Adrenal gland (tissue), 19 donors: ENCODE measurements at places on chromosomes 16 and 17.
A peak's percentile ranks its signal among the peaks of the same experiment; 100 is the strongest.

DNA sequence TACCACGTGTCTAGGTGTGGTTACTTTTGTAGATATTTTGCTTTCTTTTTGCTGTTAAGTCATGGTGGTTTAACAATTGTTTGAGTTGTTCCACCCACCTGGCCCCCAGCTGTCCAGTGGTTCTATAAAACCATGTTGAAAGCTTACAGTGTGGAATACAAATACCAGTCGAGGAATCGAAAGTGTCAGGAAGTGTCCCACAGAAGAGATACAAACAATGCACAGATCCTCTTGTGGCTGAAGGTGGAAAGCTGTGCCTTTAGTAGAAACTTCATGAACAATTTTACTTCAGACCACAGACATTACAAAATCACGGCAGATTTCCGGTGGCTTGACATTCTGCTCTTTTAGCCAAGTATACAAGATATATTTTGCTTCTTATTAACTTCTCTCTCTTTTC lies 782.4 kb upstream of the SOX9 start:
- no peak for DNase-seq

DNA sequence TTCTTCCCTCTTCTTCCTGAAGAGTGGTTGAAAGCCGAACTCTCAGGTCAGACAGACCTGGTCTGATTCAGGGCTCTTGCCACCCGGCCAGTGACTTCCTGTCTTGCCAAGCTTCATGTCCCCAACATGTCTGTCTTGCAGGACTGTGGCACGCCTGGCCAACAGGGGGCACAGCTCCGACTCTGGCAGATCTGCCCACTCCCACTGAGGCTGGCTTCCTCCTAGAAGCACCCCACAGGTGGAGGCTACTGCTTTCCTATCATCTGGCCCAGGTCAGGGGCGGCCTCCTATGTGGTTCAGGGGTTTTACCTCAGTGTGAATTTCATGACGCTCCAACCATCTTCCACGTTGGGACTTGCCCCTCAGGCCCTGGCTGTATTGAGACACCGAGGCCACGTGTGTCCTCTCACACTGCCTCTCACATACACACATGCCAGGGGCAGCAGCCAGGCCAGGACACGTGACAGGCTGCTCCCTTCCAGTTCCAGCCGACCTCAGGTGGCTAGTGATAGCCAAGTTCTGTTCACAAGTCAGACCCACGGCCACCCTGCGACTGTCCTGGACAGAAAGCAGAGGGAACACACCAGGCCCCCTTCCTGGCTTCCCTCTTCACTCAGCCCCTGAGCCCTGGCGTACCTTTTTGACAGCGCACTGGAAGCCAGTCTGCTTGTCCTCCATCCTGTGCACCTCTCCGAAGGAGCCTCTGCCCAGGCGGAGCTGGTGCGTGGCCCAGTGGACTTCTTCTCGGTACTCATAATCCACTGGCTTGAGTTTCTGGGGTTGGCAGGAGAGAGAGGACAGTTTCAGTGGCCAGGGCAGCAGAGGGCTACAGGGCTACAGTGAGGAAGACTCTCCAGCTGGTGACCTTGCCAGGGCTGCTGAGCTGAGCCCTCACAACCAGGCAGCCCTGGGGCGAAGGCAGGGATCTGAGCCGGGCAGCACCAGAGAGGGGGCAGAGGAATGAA lies 22.6 kb upstream of the SPATA32 start:
- no peak for DNase-seq

GRCh38 chr17:43868226-43868994 lies 21.4 kb downstream of the CD300LG start:
- no peak for DNase-seq

- DNase-seq, result no peak
Measured at GRCh38 chr16:51500306-51500705, 349.2 kb upstream of the SALL1 start.

DNA sequence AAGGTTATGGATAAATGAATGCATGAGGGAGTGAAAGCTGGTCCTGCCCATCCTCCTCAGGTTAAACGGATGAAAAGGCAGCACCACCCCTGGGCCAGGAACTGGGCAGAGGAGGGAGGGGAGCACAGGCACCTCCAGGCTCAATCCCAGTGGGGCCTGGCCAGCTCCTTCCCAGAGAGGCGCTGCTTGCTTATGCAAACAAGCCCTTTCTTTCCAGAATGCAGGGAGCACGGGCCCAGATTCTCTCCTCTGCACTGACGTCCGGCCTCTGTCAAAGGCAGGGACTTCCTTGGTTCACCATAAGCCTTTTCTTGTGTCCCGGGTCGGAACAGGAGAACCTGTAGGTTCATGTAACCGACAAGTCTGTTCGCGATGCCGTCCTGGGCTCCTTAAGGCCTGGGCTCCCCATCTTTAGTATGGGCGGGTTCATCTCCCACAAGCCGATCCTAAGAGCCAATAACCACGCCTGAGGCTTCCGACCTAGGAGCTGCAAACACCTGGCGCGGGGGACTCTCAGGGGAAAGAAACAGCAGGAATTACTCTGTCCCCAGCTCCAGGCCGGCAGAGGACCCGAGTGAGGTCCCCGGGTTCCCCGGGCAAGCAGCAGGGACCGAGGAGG lies 16.3 kb downstream of the ENPP7 start:
- DNase-seq, result no peak

- DNase-seq, result no peak
Measured at GRCh38 chr17:46949291-46950174, 26.6 kb downstream of the GOSR2 start.

DNA sequence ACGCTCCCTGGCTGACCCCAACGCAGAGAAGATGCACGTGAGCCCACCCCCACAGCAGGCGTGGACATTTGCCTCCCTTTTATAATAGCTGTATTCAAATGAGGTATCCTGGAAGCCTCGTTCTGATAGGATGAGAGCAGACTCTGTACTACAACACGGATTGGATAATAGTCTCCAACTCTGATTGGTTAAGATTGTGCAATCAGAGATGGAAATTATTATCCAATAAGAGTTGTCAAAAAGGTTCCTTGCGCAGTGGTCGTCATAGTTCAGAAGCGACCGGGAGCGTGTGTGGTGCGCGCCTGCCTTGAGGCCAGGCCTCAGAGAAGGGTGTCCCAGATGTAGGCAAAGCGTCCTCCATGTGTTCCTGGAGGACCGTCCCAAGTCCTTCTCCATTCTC lies 104.6 kb downstream of the USP22 start:
- no peak for DNase-seq

DNA sequence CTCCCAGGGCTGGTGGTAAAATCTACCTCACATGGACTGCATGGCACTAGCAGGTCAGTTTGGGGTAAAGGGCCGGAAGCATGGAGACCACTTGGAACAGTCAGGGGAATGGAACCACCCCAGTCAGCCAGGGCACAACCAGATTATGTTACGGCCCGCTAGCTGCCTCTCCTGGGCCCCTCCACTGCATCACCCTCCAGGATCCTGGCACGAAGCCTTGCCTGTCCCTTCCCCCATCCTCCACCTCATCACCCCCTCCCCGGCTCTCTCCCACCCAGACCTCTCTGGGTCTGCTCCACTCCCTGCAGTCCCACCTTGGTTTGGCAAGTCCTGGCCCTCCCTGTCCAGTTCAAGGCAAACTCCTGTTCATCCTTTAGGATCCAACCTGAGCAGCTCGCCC lies 91.7 kb downstream of the CLEC16A start:
- DNase-seq, result no peak

DNA sequence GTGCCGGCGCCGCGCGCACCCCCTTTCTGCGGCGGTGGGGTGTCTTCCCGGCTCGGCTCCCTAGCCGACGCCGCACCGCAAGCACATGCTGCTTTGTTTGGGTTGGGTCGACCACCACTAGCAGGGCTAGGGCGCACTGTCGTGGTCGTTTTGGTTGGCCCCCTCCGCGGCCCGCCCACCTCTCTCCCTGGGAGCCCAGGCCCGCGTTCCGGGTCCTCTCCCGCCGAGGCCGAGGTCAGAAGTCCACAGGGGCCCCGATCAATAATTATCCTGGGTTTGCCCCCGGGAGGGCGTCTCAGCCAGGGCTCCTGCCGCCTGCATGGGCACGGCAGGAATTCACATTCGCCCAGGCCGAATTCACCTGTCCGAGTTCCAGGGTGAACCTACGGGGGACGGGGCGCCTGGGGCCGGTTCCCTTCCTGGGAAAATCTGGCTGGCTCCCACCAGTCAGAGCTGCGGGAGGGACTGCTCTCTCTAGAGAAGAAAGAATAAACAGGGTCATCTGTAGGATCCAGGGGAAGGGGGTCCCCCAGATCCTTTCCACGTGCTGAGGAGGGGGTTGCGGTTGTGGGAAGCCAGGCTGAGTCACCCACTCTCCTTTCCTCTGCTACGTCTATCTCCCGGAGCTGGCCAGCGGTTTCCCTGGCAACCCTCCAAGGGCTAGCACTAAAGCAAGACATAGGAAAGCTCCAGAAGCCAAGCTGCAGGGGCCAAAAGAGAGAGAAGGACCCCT lies 584 bp upstream of the STAT5B start:
- peak; percentile 93 for DNase-seq

GRCh38 chr17:67400193-67400592 lies 23.1 kb downstream of the PITPNC1 start:
- DNase-seq, result no peak

GRCh38 chr17:10055262-10055975 lies 143.0 kb downstream of the GAS7 start:
- no peak for DNase-seq

DNA sequence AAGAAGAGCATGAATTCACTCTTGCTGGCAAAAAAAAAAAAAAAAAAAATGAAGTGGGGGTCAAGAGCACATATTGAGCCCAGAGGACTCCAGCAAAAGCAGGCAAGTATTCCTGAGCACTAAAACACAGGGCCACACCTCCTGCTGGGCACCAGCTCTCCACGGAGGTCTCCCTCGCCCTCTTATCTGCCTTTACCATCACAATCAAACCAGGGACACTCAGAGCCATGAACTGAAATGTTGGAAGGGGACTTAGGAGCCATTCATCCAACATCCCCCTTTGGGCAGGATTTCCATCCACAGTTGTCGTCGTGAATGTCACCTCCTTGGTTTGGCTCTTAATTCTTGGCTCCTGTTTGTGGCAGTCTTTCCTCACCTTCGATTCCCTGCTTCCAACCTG lies 89.8 kb upstream of the GNAO1 start:
- no peak for DNase-seq

DNA sequence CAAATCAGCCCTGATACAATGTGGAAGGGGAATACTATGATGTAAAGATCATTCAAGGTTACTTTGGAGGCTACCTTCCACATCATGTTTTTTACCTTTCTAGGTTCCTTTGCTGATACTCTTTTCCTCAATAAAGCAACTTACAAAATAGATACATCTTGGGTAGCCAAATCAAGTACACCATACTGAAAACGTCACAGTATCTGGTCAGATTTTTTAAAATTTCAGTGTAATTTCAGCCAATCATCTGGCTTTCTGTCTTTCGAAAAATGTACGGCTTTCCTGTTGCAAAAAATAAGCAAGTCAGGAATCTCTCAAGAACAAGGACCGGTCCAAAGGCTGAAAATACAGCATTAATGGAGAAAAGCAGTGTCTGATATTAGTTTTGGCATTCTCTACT lies 15.6 kb upstream of the MED13 start:
- no peak for DNase-seq

- peak; percentile 49 for DNase-seq
Measured at GRCh38 chr17:39080421-39081078, 70.9 kb downstream of the PLXDC1 start.

GRCh38 chr17:41663451-41664171 lies 25.1 kb upstream of the EIF1 start:
- DNase-seq, result no peak

DNA sequence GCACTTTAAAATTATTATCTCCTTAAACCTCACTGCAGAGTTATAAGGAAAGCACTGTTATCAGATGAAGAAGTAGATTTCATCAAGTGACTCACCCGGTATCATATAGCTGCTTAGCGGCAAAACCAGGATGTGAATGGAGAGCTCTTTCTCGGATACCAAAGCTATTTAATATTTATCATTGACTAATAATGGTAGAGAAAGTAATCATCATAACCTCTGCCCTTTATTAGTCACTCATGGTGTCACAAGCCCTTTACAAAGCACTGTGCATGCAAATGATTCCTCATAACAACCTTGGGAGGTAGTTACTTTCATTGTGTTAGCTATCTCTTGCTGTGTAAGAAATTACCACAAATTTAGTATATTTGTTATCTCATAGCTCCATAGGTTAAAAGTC lies 592.9 kb downstream of the MAF start:
- DNase-seq, result no peak
